ENCODE measurements at places on chromosomes 5 and 9.

- DNase-seq = no peak
Observed at GRCh38 chr5:115542086-115542485, 2.5 kb downstream of the FEM1C start.

- no peak for DNase-seq
Observed at GRCh38 chr5:173494446-173494845, 122.0 kb downstream of the BOD1 start.

- no peak for DNase-seq
Observed at GRCh38 chr9:119164716-119165115, 204.5 kb downstream of the BRINP1 start.

GRCh38 chr9:80504601-80505230 is 933.0 kb downstream of the TLE4 start:
- no peak for DNase-seq

DNA sequence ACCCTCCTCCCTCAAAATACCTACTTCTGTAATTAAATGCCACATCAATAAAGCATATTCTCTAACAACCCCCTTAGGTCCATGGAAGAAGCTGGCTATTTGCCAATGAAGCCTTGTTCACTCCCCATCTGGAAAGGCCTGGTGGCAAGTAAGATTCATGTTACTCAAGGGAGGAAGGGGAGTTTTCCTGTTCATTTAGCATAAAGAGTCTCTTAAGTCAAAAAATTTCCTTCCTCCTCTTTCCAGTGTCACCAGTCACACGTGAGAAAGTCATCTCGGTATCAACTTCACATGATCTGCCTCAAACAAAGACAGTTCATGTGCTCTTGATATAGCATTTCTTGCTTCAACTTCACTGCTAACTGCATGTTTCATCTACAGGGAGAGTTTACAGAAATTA is 32.7 kb upstream of the RIC1 start:
- no peak for DNase-seq

GRCh38 chr5:91074615-91075014 is 308.5 kb downstream of the ARRDC3 start:
- DNase-seq = no peak

- no peak for DNase-seq
Observed at GRCh38 chr5:120122703-120123102, 341.4 kb upstream of the PRR16 start.

DNA sequence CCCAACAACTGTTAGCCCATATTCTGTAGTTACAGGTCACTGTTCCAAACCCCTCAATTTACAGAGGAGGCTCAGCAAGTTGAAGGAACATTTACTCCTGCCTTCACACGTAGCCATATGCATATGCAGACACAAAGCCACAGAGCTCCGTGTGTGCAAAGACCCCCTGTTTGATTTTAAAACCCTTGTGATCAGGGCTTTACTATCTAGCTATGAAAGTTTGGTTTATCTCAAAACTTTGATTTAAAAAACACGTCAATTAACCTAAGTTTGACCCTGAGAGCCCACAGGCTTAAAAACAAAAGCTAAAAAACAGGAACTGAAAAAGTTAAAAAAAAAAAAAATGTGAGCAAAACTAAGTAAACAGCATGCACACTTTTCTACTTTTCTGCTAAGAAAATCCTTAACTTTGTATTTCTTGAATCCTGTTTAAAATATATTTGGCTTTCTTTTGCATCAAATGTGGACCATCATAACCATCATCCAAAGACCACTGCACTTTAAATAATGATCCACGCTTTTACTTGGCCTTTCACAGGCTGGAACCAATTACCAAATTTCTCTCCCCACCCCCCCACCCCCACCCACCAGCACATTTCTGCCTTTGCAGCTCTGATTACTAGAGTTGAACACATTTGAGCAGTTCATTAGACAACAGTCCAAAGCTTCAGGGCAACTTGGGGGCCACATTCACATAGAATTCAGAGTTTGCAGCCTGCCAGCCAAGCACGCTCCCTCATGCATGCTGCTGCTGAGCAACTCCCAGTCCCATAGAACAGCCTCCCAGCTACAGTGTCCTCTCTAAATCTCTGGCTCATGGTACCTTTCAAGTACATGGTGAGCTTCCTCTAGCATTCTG is 128.8 kb upstream of the MAP3K1 start:
- no peak for DNase-seq

DNA sequence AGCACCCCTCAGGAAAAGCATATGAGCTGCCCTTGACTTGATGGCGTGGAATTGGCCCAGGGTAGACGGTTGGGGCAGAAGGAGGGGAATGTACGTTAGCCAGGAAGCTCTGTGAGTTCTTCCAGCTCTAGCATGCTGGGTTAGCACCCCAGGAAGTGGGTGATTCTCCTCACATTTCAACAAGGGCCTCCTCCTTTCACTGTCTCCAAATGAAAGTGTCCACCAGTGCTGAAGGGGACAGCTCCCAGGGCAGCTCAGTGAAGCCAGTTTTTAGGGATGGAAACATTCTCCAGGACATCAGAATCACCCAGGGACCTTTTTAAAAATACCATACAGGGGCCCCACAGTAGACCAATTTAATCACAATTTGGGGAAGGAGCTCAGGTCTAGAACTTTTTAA is 17.2 kb upstream of the AFAP1L1 start:
- no peak for DNase-seq

GRCh38 chr9:37302277-37302676 is 120.2 kb upstream of the GRHPR start:
- peak; percentile 53 for DNase-seq

DNA sequence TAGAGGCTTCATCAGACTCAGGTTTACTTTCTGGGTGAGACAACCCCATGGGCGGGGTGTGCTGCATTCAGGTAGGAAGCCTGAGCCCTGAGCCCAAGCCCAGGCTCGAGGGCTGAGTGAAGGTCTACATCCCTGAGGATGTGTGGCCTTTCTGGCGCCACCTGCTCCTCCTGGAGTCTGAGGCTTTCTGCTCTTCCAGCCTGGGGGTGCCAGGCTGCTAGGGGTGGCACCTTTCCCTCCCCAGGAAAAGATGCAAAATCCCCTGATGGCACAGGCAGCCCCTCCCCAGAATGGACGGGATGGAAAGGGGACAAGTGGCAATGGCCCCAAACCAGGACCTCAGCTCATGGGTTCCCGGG is 44.4 kb upstream of the PRRC2B start:
- DNase-seq = no peak

DNA sequence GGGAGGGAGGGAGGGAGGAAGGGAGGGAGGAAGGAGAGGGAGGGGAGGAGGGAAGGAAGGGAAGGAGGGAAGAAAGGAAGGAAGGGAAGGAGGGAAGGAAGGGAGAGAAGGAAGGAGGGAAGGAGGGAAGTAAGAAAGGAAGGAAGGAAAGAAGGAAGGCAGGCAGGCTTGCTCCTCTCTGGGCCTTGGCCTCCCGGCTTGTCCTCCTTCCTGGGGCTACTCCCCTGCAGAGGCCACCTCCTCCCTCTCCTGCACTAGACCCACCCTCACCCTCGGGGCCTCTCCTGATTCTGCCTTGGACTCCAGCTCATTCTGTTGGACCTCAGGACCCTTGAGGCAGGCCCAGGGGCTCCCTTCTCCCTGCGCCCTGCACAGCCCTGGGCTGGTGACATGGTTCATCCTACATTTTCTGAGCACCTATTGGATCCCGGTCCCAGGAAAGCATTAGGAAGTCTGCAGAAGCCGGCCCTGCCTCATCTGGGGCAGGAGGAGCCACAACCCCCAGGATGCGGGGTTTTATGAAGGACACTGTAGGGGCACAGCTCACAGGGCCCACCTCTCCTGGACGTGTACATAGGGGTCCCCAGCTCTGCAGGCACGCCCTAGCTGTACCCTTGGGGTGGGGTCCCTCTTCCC is 23.0 kb downstream of the LHX3 start:
- no peak for DNase-seq

GRCh38 chr9:113966394-113966793 is 90.3 kb downstream of the ZNF618 start:
- DNase-seq = no peak

DNA sequence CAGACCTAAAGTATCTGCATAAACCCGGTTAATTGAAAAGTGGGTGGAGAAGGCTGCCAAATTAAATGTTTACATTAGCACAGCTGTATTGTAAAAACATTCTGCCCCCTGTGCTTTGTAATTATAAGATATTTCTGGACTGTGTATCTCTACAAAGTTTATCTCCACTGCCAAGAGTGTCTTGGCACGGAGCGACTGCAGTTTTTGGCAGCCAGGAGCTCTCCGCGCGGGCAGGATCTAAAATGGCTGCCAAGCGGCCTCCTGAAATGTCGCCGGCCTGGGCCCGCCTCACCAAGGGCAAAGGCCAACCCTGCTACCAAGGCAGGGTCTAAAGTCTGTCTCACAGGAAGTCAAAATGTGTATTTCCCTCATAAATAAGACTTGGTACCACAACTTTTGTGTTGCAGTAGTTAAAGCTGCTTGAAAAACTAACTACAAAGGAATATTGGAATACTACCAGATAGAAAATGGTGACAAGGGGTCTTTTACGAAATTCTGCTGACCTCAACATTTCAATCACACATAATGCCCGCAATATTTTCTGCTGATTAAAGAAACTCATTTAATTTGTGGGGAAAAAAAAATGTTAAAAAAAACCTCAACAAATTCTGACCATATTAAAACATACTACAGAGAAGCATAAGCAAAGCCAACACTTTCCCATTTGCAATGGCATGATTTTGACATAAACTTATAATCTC is 110.4 kb downstream of the NFIB start:
- DNase-seq = no peak

Data from central memory CD4-positive, alpha-beta T cell (primary cell).